Activated CD4-positive, alpha-beta T cell treated with anti-CD3 and anti-CD28 coated beads, Interleukin-2, amount 10 ng/mL, durations not matched to agents 7 days and 5 days (primary cell): ENCODE measurements at places on chromosomes 1 and 21. TPM values are rescaled to one million over a fixed set of nuclear protein-coding genes. Genes with fewer than 3 reads are reported as not detected.

The CLDN17 gene
- total RNA-seq = not detected

The HMGCS2 gene
- not detected for total RNA-seq

The KIAA1614 gene
- total RNA-seq = 0.33 TPM

The ICOSLG gene
- total RNA-seq = 5.5 TPM

The CCDC185 gene
- total RNA-seq = not detected

The ZYG11B gene
- total RNA-seq = 14.8 TPM

The LCE3B gene
- not detected for total RNA-seq

The FAM131C gene
- 0.67 TPM for total RNA-seq

- no peak overlapping the region for H3K27ac ChIP-seq
- H3K36me3 ChIP-seq = peaks cover 71% of the 10 kb centered on the region
- no peak for DNase-seq
- H3K4me3 ChIP-seq = no peak overlapping the region
Measured at GRCh38 chr1:198714271-198714670, 75.4 kb downstream of the PTPRC start.

DNA sequence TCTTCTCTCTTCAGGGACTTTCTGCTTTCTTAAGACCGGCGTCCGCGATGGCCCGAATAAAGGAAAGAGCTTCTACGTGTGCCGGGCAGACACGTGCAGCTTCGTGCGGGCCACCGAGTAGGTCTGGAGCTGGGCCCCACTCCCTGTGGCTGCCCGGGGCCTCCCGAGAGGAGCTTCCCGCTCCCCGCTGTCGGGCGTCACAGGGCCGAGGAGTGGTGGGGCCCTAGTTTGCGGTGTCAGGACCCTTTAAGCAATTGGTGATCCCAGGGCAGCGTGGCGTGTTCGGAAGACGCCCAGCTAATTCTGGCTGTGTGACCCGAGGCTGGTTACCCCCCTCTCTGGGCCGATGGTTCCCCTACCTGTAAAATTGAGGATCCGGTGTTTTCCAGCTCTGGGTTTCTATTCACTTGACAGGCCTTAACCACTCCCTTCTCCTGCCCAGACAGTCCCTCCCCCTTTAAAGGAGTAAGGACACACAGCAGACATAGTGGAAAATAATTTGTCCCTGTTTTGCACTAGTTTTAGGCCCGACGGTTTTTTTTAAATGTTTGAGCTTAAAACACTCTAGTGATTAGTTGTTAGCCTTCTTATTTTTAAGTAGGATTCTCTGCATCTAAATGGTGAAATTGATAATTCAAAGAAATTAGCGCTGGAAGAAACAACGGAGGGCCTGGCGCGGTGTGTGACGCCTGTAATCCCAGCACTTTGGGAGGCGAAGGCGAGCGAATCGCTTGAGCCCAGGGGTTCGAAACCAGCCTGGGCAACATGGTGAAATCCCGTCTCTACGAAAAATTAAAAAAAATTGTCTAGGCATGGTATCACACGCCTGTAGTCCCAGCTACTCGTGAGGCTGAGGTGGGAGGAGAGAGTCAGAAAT lies 553 bp downstream of the TTF2 start:
- peak; percentile 38 for DNase-seq
- H3K4me1 ChIP-seq = peaks cover 59% of the 10 kb centered on the region
- no peak overlapping the region for H3K27ac ChIP-seq
- H3K27me3 ChIP-seq = no peaks in the 10 kb centered on the region
- H3K4me3 ChIP-seq = no peak overlapping the region

DNA sequence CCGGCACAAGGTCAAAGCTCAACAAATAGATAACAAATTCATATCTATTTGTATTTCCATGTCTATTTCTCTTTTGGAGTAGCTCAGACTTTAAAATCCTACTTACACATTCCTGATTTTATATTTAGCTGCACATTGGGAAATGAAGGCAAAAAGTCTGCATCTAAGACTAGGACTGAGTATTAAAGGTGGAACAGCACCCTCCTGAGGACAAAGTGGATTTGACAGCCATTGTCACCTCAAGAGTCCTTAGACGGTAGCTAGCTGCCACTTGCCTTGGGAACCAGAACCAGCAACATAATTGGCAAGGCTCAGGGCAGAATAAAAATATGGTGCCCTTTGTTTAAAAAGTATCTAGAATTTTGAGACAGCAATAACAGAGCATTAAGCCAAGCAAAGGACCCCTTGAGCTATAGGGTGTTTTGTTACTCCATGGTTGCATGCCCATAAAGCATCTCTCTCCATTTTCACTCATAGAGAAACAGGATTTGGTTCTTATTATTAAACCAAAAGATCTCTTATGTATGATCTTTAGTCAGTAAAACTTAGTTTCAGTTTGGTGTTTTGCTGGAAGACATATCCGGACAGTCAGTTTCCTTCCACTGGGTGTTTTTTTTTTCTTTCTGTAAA lies 30.0 kb upstream of the SGIP1 start:
- peaks cover 2% of the 10 kb centered on the region for H3K4me1 ChIP-seq
- no peak overlapping the region for H3K4me3 ChIP-seq
- no peak overlapping the region for H3K27ac ChIP-seq
- peaks cover 31% of the 10 kb centered on the region for H3K27me3 ChIP-seq
- H3K36me3 ChIP-seq = no peaks in the 10 kb centered on the region

DNA sequence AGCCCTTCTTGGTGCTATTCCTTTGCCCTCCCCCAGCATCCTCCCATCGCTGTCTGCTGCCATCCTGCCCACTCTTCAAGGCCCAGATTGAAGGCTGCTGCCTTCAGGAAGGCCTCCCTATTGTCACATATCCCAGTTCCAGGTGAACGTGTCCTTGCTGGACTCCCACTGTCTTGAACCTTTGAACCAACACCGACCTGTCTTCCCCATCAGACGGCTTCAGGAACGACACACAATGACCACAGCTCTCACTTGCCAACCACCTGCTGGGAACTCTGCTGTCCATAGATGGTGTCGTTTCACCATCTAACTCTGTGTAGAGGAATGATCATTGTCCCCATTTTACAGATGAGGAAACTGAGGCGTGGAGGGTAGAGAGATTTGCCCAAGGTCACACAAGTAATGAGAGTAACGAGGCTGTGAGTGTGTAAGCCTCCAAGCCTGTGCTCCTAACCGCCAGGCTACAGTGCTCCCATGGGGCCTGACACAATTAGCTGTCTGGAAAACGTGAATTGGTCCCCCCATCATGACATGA lies 9.9 kb upstream of the PLEKHG5 start:
- peaks cover 8% of the 10 kb centered on the region for H3K4me1 ChIP-seq
- no peaks in the 10 kb centered on the region for H3K36me3 ChIP-seq
- H3K27ac ChIP-seq = peak overlapping the region; percentile 47
- H3K27me3 ChIP-seq = peaks cover 15% of the 10 kb centered on the region
- no peak overlapping the region for H3K4me3 ChIP-seq
- no peak for DNase-seq

DNA sequence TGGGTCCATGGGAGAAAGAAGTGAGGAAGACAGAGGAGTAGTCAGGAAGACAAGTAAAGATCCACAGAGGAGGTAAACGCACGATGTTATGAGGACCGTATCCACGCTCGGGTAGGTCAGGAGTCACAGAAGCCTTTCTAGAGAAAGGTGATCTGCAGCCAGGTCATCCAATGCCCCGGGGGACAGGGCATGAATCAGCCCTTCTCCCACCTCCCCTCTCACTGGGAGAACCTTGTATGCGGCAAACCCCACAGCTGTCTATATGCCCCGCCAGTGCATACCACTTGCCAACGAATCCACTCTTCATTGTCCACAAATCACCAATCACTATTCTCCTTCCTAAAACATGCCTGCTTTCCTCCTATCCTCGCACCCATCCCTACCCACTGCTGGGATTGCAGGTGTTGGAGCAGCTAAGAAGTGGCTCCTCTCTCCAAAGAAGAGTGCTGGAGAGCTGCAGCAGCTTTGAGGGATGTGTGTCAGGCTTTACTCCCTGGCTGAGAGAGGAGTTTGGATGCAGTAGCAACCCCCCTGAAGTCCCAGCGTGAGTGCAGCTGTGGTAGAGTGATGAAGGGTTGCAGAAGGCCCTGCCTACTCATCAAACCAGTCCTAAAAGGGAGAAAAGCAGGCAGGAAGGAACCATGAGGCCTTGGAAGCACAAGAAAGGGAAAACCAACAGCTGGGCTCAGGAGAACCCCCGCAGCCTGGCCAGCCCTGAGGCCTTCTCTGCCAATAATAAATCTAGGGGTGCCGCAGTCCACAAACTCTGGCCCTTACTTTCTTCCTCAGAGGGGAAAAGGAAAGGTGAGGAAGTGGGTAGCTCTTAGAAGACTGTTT lies 102.2 kb upstream of the GADD45A start:
- DNase-seq = no peak
- no peaks in the 10 kb centered on the region for H3K36me3 ChIP-seq
- peaks cover 6% of the 10 kb centered on the region for H3K4me1 ChIP-seq
- no peak overlapping the region for H3K27ac ChIP-seq
- no peak overlapping the region for H3K4me3 ChIP-seq
- H3K27me3 ChIP-seq = peaks cover 3% of the 10 kb centered on the region

GRCh38 chr1:16187748-16188401 lies 24.6 kb downstream of the ARHGEF19 start:
- DNase-seq = peak; percentile 77
- H3K27ac ChIP-seq = no peak overlapping the region
- peaks cover 4% of the 10 kb centered on the region for H3K4me1 ChIP-seq
- H3K4me3 ChIP-seq = no peak overlapping the region
- H3K27me3 ChIP-seq = peaks cover 6% of the 10 kb centered on the region

- peak overlapping the region; percentile 34 for H3K4me3 ChIP-seq
- H3K27me3 ChIP-seq = peaks cover 79% of the 10 kb centered on the region
- H3K36me3 ChIP-seq = no peaks in the 10 kb centered on the region
- H3K27ac ChIP-seq = no peak overlapping the region
Measured at GRCh38 chr1:184036517-184036949, 995 bp downstream of the COLGALT2 start.

GRCh38 chr1:2251786-2252185 lies 23.7 kb downstream of the SKI start:
- DNase-seq = no peak
- H3K36me3 ChIP-seq = peaks cover 39% of the 10 kb centered on the region
- peaks cover 19% of the 10 kb centered on the region for H3K4me1 ChIP-seq
- no peak overlapping the region for H3K4me3 ChIP-seq
- no peaks in the 10 kb centered on the region for H3K27me3 ChIP-seq

DNA sequence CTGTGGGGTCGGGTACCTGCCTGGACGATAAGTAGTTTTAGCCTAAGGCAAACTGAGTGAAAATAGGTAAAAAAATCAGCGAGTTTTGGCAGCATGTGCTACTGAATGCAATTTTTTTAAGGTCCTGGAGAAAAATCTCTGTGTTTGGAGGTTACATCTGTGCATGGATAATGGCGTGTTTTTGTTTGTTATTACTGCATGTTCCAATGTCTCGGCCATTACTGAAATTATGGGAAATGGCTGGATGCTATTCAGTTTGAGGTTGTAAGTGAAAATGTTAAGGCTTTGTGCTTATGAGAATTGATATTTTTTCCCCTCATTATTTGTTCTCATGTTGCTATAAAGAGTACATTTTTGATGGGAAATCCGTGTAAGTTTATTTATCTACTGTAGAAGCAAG lies 441.7 kb downstream of the PRDM2 start:
- no peak for DNase-seq
- no peaks in the 10 kb centered on the region for H3K27me3 ChIP-seq
- H3K36me3 ChIP-seq = no peaks in the 10 kb centered on the region
- H3K4me3 ChIP-seq = no peak overlapping the region
- no peaks in the 10 kb centered on the region for H3K4me1 ChIP-seq

- no peak overlapping the region for H3K27ac ChIP-seq
- no peaks in the 10 kb centered on the region for H3K36me3 ChIP-seq
Measured at GRCh38 chr1:115807723-115808122, 33.2 kb downstream of the NHLH2 start.

- peak overlapping the region; percentile 98 for H3K4me3 ChIP-seq
- peak overlapping the region; percentile 91 for H3K27ac ChIP-seq
- peaks cover 3% of the 10 kb centered on the region for H3K27me3 ChIP-seq
Measured at GRCh38 chr1:9822897-9823692, 670 bp downstream of the CLSTN1 start.

- peaks cover 28% of the 10 kb centered on the region for H3K36me3 ChIP-seq
- H3K27ac ChIP-seq = no peak overlapping the region
- H3K4me3 ChIP-seq = no peak overlapping the region
- no peak for DNase-seq
- H3K27me3 ChIP-seq = no peaks in the 10 kb centered on the region
Measured at GRCh38 chr1:89901957-89902669, 81.3 kb downstream of the LRRC8D start.

DNA sequence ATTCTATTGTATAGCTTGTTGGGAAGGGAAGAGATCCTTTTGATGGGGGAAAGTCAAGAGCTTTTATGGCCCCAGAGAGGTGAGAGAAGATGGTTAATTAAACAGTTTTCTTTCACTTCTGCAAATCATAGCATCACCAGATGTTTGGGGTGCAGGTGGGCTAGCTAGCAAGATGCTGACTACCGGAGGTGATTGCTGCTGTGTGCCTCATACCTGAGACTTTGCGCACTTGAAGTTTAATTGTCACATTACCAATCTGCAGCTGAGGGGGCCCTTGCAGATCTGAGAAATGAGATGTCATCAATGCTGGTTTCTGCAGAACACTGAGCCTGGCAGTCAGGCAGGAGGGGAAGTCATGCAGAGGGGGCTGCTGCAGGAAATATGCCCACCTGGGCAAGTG lies 73.9 kb downstream of the SNRPE start:
- no peak overlapping the region for H3K27ac ChIP-seq
- peaks cover 15% of the 10 kb centered on the region for H3K27me3 ChIP-seq
- H3K4me1 ChIP-seq = peaks cover 7% of the 10 kb centered on the region
- DNase-seq = no peak
- no peak overlapping the region for H3K4me3 ChIP-seq
- no peaks in the 10 kb centered on the region for H3K36me3 ChIP-seq
